A549 treated with RU486 at 1 μM for 4 hours (cell line): ENCODE measurements at places on chromosomes 3 and 15. TPM values are rescaled to one million over a fixed set of nuclear protein-coding genes. Genes with fewer than 3 reads are reported as not detected.

Gene MESP2
- 0.26 to 0.67 TPM (median 0.42 TPM) in 5 replicates for total RNA-seq

Gene RBM15B
- 17.0 to 21.3 TPM (median 19.7 TPM) in 5 replicates for total RNA-seq

Gene WWTR1
- total RNA-seq = 112 to 122 TPM (median 119 TPM) in 5 replicates

Gene ST3GAL6
- total RNA-seq = 0.40 to 1.9 TPM (median 0.96 TPM) in 5 replicates

Gene ALG1L2
- total RNA-seq = not detected in 5 replicates

Gene DUOXA2
- total RNA-seq = not detected in 5 replicates

Gene GPR156
- total RNA-seq = 0.38 to 0.70 TPM (median 0.47 TPM) in 5 replicates

Gene COL7A1
- total RNA-seq = 122 to 212 TPM (median 173 TPM) in 5 replicates

Gene HDGFL3
- total RNA-seq = 51.2 to 81.8 TPM (median 55.6 TPM) in 5 replicates

Gene LAMB2
- total RNA-seq = 64.3 to 97.2 TPM (median 88.8 TPM) in 5 replicates

Gene RAB6B
- 0.91 to 2.8 TPM (median 2.2 TPM) in 5 replicates for total RNA-seq

Gene ZIC4
- not detected in 5 replicates for total RNA-seq

Gene KBTBD8
- 0.08 to 1.1 TPM (median 0.64 TPM) in 5 replicates for total RNA-seq

Gene GOLGB1
- total RNA-seq = 15.8 to 21.2 TPM (median 17.0 TPM) in 5 replicates

Gene DNASE1L3
- 0.20 TPM in 1 of 5 replicates, not detected in the others for total RNA-seq

Gene TYRO3
- 12.6 to 16.0 TPM (median 12.7 TPM) in 5 replicates for total RNA-seq

Gene MCTP2
- not detected in 5 replicates for total RNA-seq

Gene SEMA5B
- 0.07 to 0.47 TPM (median 0.28 TPM) in 5 replicates for total RNA-seq

Gene TFG
- total RNA-seq = 118 to 156 TPM (median 150 TPM) in 5 replicates

Gene ANKUB1
- not detected in 5 replicates for total RNA-seq

Gene CAPN3
- total RNA-seq = 0.22 to 0.87 TPM (median 0.43 TPM) in 4 of 5 replicates, not detected in the other

Gene SST
- not detected in 5 replicates for total RNA-seq

Gene CLN6
- 60.4 to 85.0 TPM (median 79.6 TPM) in 5 replicates for total RNA-seq

Gene REC114
- total RNA-seq = not detected in 5 replicates

Gene EPHA6
- total RNA-seq = 0.12 to 0.14 TPM in 2 of 5 replicates, not detected in the others

Gene FAM227B
- 0.79 to 1.2 TPM (median 0.82 TPM) in 5 replicates for total RNA-seq

Gene NEK10
- total RNA-seq = 0.65 to 1.2 TPM (median 1.1 TPM) in 5 replicates

Gene CKMT1B
- total RNA-seq = 2.9 to 6.1 TPM (median 3.4 TPM) in 5 replicates

Gene NISCH
- total RNA-seq = 9.1 to 15.1 TPM (median 13.8 TPM) in 5 replicates

Gene SUCNR1
- 0.09 to 0.17 TPM (median 0.13 TPM) in 4 of 5 replicates, not detected in the other for total RNA-seq

Gene IL12A
- 0.91 to 1.3 TPM (median 0.93 TPM) in 5 replicates for total RNA-seq

Gene GP9
- total RNA-seq = not detected in 5 replicates

Gene NUP210
- 28.6 to 40.7 TPM (median 37.5 TPM) in 5 replicates for total RNA-seq

Gene RBSN
- 6.5 to 10.5 TPM (median 10.0 TPM) in 5 replicates for total RNA-seq

Gene FBXW12
- not detected in 5 replicates for total RNA-seq

Gene DIS3L
- 30.2 to 40.5 TPM (median 33.5 TPM) in 5 replicates for total RNA-seq

Gene HIGD2B
- not detected in 5 replicates for total RNA-seq

Gene SLC4A7
- 11.6 to 25.4 TPM (median 24.7 TPM) in 5 replicates for total RNA-seq

Gene EXD1
- not detected in 5 replicates for total RNA-seq

Gene SPCS1
- 129 to 170 TPM (median 164 TPM) in 5 replicates for total RNA-seq

Gene ARPC4
- total RNA-seq = 143 to 238 TPM (median 179 TPM) in 5 replicates

Gene CEP70
- total RNA-seq = 2.7 to 9.2 TPM (median 6.5 TPM) in 5 replicates

Gene COL6A5
- total RNA-seq = not detected in 5 replicates

Gene ROPN1
- not detected in 5 replicates for total RNA-seq

Gene CPLX3
- total RNA-seq = not detected in 5 replicates

Gene ANKRD63
- total RNA-seq = 0.31 to 0.80 TPM (median 0.44 TPM) in 4 of 5 replicates, not detected in the other
